Large intestine (tissue), 12 donors: ENCODE measurements at places on chromosomes 3 and 15. TPM values are rescaled to one million over a fixed set of nuclear protein-coding genes. Genes with fewer than 3 reads are reported as not detected.
A peak's percentile ranks its signal among the peaks of the same experiment; 100 is the strongest.

Gene MYRIP
- 3.1 TPM for polyA plus RNA-seq

Gene SLCO2A1
- 8.2 TPM for polyA plus RNA-seq

DNA sequence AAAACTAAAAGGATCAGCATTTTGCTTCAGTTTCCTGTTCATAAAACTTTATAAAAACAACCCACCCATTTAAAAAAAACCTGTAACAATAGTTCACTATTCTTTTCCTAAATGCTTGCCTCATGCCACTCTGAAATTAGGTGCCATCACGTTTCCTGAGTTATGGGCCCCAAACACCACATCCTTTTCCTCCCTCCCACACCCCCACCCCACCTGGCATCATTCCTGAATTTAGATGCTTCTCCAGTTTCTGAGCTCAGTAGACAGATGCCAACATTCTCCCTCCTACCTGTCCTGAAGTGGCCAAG lies 11.9 kb upstream of the ARHGEF3 start:
- peaks cover 5% of the 10 kb centered on the region for H3K27me3 ChIP-seq
- no peaks in the 10 kb centered on the region for H3K36me3 ChIP-seq
- no peaks in the 10 kb centered on the region for H3K4me1 ChIP-seq
- DNase-seq, result no peak
- no peak overlapping the region for H3K27ac ChIP-seq

- no peaks in the 10 kb centered on the region for H3K27me3 ChIP-seq
- H3K4me3 ChIP-seq, result no peak overlapping the region
- H3K36me3 ChIP-seq, result no peaks in the 10 kb centered on the region
- no peaks in the 10 kb centered on the region for H3K4me1 ChIP-seq
- peak; percentile 35 for DNase-seq
- H3K27ac ChIP-seq, result no peak overlapping the region
Measured at GRCh38 chr3:65342084-65342683, 654.4 kb upstream of the ADAMTS9 start.

DNA sequence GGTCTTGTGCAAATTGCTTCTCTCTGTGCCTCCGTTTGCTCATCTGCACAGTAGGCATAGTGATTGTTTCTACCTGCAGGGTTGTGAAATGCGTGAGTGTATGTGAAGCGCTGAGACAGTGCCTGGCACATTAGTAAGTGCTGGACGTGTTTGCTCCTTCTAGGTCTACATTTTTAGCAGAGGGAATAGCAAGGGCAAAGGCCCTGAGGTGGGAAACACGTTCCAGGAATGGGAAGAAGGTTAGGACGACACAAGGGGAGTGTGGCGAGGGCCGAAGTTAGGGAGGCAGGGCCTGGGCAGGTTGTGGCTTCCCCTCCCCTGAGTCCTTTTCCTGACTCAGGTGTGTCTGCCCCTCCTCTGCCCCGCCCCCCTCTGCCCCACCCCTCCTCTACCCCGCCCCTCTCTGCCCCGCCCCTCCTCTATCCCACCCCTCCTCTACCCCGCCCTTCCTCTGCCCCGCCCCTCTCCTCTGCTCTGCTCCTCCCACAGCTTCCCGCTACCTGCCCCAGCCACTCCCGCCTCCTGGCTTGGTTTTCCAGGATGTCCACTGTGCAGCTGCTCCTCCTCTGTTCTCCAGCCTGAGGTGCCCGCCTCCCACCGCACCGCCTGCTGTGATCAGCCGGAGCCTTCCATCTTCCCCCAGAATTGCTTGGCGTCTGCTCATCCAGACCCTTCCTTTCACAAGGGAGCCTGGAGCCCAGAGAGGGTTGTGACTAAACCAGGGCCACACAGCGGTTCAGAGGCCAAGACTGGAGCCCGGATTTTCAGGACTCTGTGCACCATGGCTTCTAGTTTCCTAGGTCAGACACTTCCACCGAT lies 31.1 kb upstream of the SMAD6 start:
- peak; percentile 78 for DNase-seq
- H3K36me3 ChIP-seq, result no peaks in the 10 kb centered on the region
- peaks cover 10% of the 10 kb centered on the region for H3K4me1 ChIP-seq
- no peak overlapping the region for H3K4me3 ChIP-seq
- no peak overlapping the region for H3K27ac ChIP-seq
- H3K27me3 ChIP-seq, result no peaks in the 10 kb centered on the region

GRCh38 chr3:120198305-120198878 lies 86.6 kb downstream of the GPR156 start:
- H3K27ac ChIP-seq, result no peak overlapping the region
- H3K4me3 ChIP-seq, result no peak overlapping the region
- no peaks in the 10 kb centered on the region for H3K36me3 ChIP-seq
- H3K4me1 ChIP-seq, result peaks cover 2% of the 10 kb centered on the region
- H3K27me3 ChIP-seq, result no peaks in the 10 kb centered on the region
- peak; percentile 30 for DNase-seq
